ENCODE measurements at places on chromosomes 2 and 18. TPM values are rescaled to one million over a fixed set of nuclear protein-coding genes. Genes with fewer than 3 reads are reported as not detected.

- DNase-seq: no peak
Measured at GRCh38 chr2:14126846-14127245, 505.7 kb upstream of the LRATD1 start.

Gene ICOS
- 0.14 TPM for polyA plus RNA-seq

- DNase-seq: no peak
Measured at GRCh38 chr2:71923143-71923525, 224.5 kb downstream of the CYP26B1 start.

DNA sequence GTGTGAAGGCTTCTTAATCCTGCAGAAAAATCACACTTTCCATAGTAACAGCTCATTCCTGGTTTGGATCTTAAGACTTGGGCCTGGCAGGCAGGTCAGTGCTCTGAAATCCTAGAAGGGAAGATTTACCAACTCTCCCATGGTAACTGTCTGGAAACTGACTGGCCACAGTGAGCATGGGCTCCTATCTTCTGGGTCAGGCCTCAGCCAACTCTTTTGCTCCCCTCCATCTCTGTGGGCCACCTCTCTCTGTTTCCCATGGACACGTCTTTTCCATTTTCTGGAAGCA lies 86.7 kb downstream of the ACAA2 start:
- DNase-seq: no peak

Gene CHRNG
- not detected for polyA plus RNA-seq

DNA sequence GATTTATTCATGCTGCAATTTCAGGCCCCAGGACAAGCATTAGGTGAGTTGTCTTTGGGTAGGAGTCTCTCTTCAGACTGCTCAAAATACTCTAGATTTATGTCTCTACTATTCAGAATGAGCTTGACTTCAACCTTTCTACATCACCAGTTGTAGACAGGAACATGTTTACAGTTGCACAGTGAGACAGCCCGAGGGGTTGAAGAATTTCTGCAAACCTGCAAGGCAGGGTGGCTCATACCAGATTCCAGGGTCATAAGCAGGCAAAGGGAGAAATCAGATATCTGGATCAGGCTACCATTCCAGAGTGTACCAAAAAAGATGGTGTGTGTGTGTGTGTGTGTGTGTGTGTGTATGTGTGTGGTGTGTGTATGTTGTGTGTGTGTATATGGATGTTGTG lies 112.4 kb downstream of the SPP2 start:
- no peak for DNase-seq

Gene AQP12B
- polyA plus RNA-seq: not detected

GRCh38 chr2:84874381-84875212 lies 6.3 kb downstream of the TRABD2A start:
- no peak for DNase-seq

GRCh38 chr18:62486290-62486964 lies 36.4 kb upstream of the ZCCHC2 start:
- peak; percentile 52 for DNase-seq

- no peak for DNase-seq
Measured at GRCh38 chr2:203719456-203720410, 13.3 kb downstream of the CD28 start.

- no peak for DNase-seq
Measured at GRCh38 chr2:150983314-150983897, 278.3 kb downstream of the RBM43 start.

DNA sequence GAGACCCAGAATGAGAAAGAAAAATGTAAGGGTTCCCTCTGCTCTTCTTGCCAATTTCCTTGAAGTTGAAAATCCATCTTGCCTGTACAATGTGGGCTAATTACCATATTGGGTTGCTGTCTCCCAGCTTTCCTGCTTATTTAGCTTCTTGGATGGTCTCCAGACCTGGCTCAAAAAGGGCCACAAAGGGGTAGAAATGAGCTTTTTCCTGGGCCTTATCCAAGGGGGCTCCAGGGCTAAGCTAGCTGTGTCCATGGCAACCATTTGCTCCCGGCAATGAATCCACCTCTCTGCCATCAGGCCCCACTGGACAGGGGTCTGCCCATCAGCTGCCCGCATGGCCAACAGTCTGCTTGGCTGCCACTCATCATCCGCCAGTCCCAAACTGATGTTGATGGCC lies 85.0 kb downstream of the BOD1L2 start:
- DNase-seq: no peak

Gene ANKRD30BL
- polyA plus RNA-seq: not detected

- no peak for DNase-seq
Measured at GRCh38 chr2:175136334-175137215, 31.4 kb downstream of the ATF2 start.

- peak; percentile 50 for DNase-seq
Measured at GRCh38 chr2:109128048-109128615, 873 bp upstream of the SH3RF3 start.

Gene KANSL1L
- 13.3 TPM for polyA plus RNA-seq

GRCh38 chr2:56234241-56234640 lies 50.5 kb downstream of the CCDC85A start:
- no peak for DNase-seq

DNA sequence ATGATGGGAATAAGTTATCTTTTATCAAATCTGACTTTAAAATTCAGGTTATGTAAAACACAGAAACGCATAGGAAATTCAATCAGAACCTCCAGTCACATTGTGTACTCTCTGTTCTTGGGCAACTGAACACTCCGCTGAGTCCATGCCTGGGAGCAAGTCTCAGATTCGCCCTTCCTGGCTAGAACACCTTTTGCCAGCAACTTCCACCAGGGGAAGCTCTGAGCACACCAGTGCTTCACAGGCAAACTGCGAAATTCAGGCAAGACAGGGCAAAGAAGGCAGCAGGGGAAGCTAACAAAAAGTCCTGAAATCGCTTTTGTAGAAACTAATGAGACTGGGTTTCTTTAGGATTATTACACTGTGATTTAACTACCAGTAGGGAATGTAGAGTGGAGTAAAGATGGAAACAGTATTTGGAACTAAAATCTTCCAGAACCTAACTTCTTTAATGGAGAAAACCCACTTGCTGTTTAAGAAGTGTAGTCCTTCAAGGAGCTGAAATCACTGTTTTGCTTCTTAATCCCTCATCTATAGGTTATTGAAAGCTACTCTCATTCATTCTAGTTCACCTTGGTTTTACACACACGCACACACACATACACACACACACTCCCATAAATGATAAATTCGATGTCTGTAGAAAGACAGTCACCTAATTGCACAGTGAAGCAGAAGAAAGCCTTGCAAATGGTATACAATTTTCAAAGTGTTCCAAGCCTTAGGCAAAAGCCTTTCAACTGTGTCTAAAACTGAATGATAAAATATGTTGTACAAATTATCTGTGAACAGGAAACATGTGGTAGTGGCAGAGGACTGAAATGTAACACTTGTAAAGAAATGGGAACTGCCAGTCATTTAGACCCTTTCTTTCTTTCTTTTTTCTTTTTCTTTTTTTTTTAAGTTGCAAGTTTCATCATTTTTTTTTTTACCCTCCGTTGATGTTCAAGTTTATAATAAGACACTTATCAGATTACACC lies 214.5 kb downstream of the TMEM182 start:
- DNase-seq: peak; percentile 20

DNA sequence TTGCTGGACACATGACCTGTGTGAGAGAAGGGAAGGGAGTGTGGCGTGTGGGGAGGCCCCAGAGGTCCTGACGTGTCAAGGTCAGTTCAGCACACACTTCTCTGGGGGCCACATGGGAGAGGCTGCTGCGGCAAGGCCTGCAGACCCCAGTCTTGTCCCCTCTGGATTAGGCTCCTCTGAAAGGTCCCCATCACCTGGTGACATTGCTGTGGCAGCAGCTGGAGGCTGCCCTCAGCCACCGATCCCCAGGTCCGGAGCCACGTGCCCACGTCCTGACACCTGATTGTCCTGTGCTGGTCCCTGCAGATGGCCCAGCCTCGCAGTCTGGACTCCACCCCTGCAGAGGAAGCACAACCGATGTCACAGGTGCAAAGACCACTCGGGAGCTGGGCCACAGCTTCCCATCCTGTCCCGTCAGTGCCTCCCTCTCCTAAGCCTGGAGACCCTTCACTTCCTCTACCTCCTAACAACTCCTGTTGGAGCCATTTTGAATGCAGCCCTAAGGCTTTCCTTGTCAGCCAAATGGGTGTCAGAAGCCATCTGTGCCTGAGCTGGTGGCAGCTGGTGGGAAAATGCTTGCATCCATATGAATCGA lies 12.7 kb downstream of the TMEM177 start:
- no peak for DNase-seq

DNA sequence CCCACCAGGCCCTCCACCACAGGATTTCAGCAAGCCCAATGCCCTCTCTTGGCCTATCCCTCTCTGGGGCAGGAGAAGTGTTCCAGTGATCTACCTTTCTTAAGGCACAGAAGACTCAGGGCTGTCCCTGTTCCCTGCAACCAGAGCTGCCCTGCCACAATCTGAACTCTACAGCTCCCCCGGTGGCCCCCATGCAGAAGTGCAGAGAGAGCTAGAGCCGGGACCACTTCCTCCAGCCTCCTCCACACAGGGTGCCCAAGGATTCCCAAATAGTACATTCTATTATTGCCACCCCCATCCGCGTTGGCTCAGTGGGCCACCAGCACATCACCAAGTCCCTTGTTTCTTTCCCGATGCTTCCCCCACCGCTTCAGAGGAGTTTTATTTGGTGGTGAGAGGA lies 114.8 kb upstream of the PTPRM start:
- DNase-seq: no peak

GRCh38 chr2:59490994-59491393 lies 1062.5 kb downstream of the BCL11A start:
- no peak for DNase-seq

GRCh38 chr2:102046135-102046986 lies 54.6 kb downstream of the IL1R2 start:
- DNase-seq: no peak

DNA sequence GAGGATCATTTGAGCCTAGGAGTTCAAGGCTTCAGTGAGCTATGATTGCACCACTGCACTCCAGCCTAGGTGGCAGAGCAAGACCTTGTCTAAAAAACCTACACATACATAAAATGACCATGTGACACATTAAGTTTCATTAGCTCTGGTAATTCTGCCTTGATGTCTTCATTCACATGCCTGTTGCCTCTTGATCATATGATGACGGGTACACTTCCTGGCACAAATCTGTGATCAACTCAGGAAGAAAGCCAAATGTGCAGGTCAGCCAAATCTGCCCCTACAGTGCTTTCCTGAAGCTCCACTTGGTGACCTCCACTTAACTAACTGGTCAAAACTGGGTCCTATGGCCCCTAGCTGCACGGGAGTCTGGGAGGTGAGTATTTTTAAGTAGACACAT lies 54.4 kb upstream of the B3GNT7 start:
- no peak for DNase-seq

- no peak for DNase-seq
Measured at GRCh38 chr2:121513597-121514333, 16.9 kb upstream of the RNU4ATAC start.

DNA sequence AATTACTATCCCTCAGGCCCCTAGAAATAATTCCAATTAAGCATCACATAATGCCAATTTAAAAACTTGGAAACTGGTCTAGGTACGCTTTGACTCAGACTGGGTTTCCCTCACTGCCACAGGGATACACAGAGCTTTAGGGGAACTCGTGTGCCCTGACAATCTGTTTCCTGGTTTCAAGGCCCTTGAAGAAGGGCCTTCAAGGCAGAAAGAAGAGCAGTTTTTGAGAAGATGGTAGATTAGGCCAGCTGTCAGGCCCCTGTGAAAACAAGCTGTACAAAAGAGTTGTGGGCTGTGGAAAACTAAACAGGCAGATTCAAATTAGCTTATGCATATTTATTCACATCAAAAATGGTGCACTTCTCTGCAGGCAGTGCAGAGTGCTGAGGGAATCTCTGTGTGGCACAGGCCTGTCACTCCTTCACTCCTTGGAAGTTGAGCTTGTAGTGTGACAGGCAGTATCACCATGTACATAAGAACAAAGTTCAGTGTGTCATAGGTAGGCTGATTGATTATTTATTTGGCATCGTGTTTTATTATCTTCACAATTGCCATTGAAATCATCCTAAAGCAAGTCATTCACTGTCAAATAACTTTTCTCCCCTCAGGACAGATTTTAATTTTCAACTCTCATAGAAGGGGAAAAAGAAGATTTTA lies 614.4 kb upstream of the GYPC start:
- DNase-seq: no peak

GRCh38 chr2:105961599-105962146 lies 217.0 kb downstream of the NCK2 start:
- DNase-seq: no peak

Gene APLF
- polyA plus RNA-seq: 1.4 TPM

Gene CRYBA2
- not detected for polyA plus RNA-seq

DNA sequence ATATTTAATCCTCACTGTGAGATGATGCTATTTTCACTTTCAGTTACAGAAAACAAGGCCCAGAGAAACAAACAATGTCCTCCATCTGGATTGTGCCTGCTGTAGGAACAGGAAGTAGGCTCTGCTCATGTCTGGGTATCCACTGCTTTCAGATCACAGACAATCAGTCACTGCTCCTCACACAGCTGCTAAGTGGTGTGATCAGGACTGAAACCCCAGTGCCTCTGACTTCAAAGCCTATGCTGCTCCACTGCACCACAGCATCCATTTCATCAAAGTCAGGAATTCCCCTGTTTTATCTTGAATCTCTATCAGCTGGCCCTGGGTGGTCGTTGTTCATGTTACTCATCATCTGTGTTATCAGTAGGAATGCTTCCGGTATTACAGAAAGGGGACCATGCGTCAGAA lies 303.8 kb upstream of the TRIB2 start:
- DNase-seq: no peak

- no peak for DNase-seq
Measured at GRCh38 chr2:179793238-179793637, 68.2 kb downstream of the ZNF385B start.

DNA sequence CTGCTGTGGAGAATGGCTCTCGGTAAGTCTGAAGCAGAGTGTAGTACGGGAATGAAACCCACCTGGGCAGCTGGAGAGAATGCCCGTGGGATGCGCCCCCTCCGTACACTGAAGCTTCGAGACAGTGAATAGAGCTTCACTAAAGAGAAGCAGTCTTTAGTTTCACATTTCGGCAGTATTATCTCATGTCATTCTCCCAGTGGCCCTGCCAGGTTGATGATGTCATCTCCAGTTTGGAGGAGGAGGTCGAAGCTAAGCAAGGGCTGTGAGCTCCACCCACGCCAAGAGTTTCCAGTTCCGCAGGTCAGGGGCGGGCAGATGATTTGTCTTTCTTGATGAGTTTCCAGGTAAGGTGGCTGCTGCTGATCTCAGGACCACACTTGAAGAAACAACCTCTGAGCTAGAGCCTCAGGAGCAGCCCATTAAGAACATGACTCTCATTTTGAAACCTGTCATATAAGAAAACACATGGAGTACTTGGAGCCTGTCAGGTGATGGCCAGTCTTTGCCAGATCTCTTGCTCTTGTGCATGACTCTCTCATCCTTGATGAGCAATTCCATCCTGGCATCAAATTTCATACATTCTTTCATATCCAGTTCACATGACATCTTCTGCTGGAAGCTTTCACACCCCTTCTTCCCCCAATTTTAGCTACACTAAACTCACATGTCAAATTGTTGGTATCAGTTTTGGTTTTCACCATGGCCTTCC lies 475.0 kb downstream of the RNF144A start:
- DNase-seq: no peak

Gene GMCL1
- 11.2 TPM for polyA plus RNA-seq

Gene AKAIN1
- 0.41 TPM for polyA plus RNA-seq

Gene FEV
- not detected for polyA plus RNA-seq
